ENCODE measurements at places on chromosomes 1 and 21. TPM values are rescaled to one million over a fixed set of nuclear protein-coding genes. Genes with fewer than 3 reads are reported as not detected.

The TNFRSF8 gene
- polyA plus RNA-seq = 0.52 TPM

The FCER1A gene
- polyA plus RNA-seq = 0.30 TPM

The OR10J1 gene
- polyA plus RNA-seq = 0.03 TPM

The FCRL5 gene
- polyA plus RNA-seq = 0.07 TPM

The PPM1J gene
- 0.98 TPM for polyA plus RNA-seq

The IRF6 gene
- polyA plus RNA-seq = 17.1 TPM

The ERICH3 gene
- 0.45 TPM for polyA plus RNA-seq

The MEF2D gene
- polyA plus RNA-seq = 24.5 TPM

The HSF2BP gene
- polyA plus RNA-seq = 2.4 TPM

The ANGPTL1 gene
- polyA plus RNA-seq = 9.6 TPM

The PRRX1 gene
- polyA plus RNA-seq = 3.5 TPM

The CADM3 gene
- 0.14 TPM for polyA plus RNA-seq

The CA14 gene
- 6.2 TPM for polyA plus RNA-seq

The DUSP10 gene
- polyA plus RNA-seq = 3.4 TPM

The MSH4 gene
- polyA plus RNA-seq = 0.53 TPM

The RNU1-4 gene
- not detected for polyA plus RNA-seq

The MROH7 gene
- 4.8 TPM for polyA plus RNA-seq

The DDX59 gene
- 32.9 TPM for polyA plus RNA-seq

The KIF21B gene
- 2.2 TPM for polyA plus RNA-seq

The CD5L gene
- not detected for polyA plus RNA-seq

The NBPF4 gene
- not detected for polyA plus RNA-seq

The SCP2 gene
- 226 TPM for polyA plus RNA-seq

The CTXND2 gene
- polyA plus RNA-seq = 0.25 TPM

The NTMT2 gene
- not detected for polyA plus RNA-seq

The C2CD4D gene
- 0.64 TPM for polyA plus RNA-seq

The FLG2 gene
- polyA plus RNA-seq = 0.11 TPM

The NUP210L gene
- 0.09 TPM for polyA plus RNA-seq

The MUTYH gene
- 26.4 TPM for polyA plus RNA-seq

The TP73 gene
- 0.64 TPM for polyA plus RNA-seq

The HLX gene
- 9.0 TPM for polyA plus RNA-seq

The SLC16A4 gene
- 84.1 TPM for polyA plus RNA-seq

The TIE1 gene
- polyA plus RNA-seq = 59.0 TPM

The PCNX2 gene
- polyA plus RNA-seq = 12.7 TPM

The RGS1 gene
- polyA plus RNA-seq = 2.0 TPM

The NCAM2 gene
- polyA plus RNA-seq = 9.7 TPM

The ILDR2 gene
- 15.6 TPM for polyA plus RNA-seq

The ELAPOR1 gene
- 2.5 TPM for polyA plus RNA-seq

The C1orf210 gene
- polyA plus RNA-seq = 26.2 TPM

The RGS18 gene
- polyA plus RNA-seq = 3.0 TPM

The ASCL5 gene
- not detected for polyA plus RNA-seq

The TNFRSF18 gene
- 0.29 TPM for polyA plus RNA-seq

The VTCN1 gene
- polyA plus RNA-seq = 23.6 TPM

The KLHDC7A gene
- polyA plus RNA-seq = 14.0 TPM

The ETV3L gene
- polyA plus RNA-seq = not detected

The SHE gene
- 10.9 TPM for polyA plus RNA-seq

Measured in right renal pelvis (tissue), 4 donors.